Omental fat pad (tissue), 4 donors: ENCODE measurements at places on chromosomes 3 and 15.

- no peak for DNase-seq
These were observed 93.0 kb downstream of the SMAD3 start for GRCh38 chr15:67158367-67158766.

GRCh38 chr3:111768571-111769100 is 90.4 kb upstream of the PHLDB2 start:
- no peak for DNase-seq

DNA sequence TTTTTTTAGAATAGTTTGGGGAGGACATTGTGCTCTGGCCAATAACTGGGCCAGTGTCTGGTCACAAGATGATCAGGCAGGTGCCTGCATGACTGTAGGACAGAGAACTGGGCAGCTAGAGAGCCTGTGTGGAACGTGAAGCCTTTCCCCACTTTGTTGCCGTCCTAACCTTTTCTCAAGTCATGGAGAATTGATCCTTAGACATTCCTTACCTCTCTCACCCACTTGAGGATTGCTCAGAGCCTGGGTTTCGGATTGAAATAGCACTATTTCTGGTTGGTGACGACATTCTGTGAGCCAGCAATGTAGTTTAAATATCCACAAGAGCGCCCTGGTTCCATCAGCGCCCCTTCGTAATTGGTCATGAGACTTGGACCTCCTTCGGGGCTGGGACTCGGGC is 138.4 kb downstream of the IGF1R start:
- DNase-seq: no peak

- DNase-seq: no peak
These were observed 413.5 kb downstream of the MECOM start for GRCh38 chr3:169250000-169250399.

DNA sequence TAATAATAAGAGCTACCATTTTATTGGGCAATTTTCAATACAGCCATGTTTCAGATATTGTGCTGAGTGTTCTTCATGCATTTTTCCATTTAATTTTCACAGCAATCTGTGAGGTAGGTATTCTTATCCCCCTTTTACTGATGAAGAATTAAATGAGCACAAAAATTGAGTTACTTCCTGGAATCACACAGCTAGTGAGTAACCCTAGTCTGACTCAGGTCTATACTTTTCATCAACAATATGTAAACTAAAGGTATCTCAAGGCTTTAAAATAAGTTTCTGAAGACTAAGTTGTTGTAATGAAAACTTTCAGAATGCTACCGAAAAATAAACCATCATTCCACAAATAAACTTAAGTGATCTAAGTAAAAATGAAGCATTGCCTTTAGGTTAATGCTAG is 22.3 kb downstream of the HACD2 start:
- DNase-seq: no peak

- DNase-seq: no peak
These were observed 102.7 kb upstream of the AADACL2 start for GRCh38 chr3:151630938-151631441.

DNA sequence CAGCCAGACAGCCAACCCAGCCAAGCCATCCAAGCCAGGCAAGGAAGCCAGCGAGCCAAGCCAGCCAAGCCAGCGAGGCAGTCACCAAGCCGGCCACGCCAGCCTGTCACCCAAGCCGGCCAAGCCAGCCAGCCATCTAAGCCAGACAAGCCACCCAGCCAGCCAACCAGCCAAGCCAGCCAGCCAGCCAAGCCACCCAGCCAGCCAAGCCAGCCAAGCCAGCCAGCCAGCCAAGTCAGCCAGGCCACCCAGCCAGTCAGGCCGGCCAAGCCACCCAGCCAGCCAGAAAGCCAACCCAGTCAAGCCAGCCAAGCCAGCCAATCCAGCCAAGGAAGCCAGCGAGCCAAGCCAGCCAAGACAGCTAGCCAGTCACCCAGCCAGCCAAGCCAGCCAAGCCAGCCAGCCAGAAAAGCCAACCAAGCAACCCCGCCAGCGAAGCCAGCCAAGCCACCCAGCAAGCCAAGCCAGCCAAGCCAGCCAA is 201.2 kb downstream of the GOLGA6L6 start:
- DNase-seq: peak; percentile 26

- DNase-seq: no peak
These were observed 42.4 kb upstream of the STRIT1 start for GRCh38 chr3:155335724-155336354.

DNA sequence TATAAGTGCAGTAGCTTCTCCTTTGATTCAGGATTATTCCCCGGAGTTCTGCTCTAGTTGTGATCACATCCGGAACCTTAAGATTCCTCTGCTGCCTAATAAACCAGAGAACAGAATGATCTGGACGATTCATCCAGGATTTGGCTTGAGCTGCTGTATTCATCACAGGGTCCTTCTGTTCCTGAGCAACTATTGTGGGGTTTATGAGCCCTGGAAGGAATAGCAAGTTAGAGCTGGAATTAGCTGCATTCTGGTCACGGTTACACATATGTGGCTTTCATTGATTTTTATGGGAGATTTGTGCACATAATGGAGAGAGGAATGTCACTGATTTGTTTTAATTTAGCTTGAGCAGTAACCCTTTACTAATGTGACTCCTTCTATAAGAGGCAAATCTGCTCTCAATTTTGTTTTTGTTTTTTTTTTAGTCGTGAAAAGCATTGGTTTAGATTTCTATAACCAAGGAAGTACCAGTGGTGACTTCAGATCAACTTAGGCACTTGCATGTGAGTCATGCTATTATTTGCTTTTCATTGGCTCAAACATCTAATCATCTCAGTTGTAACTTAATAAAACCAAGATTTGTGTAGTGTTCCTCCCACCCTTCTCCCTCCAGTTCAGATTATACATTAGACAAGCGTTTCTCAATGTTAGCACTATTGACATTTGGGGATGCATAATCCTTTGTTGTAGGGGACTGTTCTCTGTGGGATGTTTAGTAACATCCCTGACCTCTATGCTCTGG is 148.5 kb downstream of the OTOL1 start:
- no peak for DNase-seq

- DNase-seq: no peak
These were observed 2.5 kb downstream of the CLDN11 start for GRCh38 chr3:170421111-170421641.

GRCh38 chr3:24829011-24829581 is 334.4 kb upstream of the THRB start:
- no peak for DNase-seq

- no peak for DNase-seq
These were observed 862.5 kb downstream of the CADM2 start for GRCh38 chr3:85821130-85821756.

- no peak for DNase-seq
These were observed 1.4 kb upstream of the GHRL start for GRCh38 chr3:10294030-10294586.

DNA sequence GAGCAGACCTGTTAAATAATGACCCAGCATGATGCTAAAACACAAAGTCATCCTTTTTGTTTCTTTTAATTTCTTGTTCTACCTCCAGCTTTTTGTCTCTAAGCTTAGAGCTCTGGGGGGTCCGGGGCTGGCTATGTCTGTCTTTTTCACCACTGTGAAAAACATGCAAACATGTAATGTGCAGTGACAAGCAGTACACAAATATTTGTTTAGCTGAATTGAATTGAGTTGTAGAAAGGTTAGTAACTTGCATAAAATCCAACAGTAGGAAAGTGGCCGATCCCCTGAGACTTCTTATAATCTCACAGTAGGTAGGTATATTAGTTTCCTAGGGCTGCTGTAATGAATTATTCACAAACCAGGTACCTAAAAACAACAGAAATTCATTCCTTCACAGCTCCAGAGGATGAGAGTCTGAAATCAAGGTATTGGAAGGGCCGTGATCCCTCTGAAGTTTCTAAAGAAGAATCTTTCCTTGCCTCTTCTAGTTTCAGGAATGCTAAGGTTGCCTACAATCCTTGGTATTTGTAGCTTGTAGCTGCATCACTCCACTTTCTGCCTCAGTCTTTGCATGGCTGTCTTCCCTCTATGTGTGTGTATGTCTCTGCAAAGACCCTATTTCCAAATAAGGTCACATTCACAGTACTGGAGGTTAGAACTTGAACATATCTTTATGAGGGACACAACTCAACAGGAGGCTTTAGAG is 32.7 kb downstream of the ARL14 start:
- DNase-seq: no peak

DNA sequence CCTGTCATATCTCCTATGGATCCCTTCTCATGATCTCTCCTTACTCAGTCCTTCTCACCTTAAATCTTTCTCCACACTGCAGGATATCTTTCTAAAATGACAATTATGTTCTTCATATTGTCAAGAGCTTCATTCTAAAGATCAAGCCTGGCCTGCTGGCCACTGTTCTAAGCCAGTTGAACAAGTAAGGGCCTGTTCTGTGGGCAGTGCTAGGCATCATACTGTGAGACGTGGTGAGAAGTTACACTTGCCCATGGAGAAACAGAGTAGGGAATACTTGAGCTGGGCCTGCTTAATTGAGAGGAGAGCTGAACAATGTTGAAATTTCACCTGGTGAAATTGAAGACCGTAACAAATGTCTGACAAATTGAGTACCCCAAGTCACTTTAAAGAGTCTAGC is 184.1 kb upstream of the RASGRP1 start:
- DNase-seq: no peak

DNA sequence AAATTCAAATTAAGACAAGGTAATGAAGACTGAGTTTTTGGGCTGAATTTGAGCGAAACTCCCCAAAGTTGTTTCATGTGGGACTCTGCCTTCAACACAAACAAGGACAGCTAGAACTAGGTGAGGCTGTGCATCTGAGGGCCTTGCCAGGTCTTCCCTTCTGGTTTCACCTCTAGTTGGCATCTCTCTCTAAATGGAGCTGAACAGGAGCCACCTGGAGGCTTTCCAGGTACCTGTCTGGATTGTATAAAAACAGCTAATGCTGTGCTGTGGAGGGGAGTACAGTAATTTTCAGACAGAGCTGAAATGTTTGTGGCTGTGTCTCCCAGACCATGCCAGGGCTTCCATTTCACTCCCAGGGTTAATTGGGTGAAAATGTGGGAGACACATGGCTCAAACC is 27.1 kb downstream of the TRIM71 start:
- DNase-seq: no peak

- DNase-seq: no peak
These were observed 58.1 kb downstream of the RSRC1 start for GRCh38 chr3:158167737-158168557.

DNA sequence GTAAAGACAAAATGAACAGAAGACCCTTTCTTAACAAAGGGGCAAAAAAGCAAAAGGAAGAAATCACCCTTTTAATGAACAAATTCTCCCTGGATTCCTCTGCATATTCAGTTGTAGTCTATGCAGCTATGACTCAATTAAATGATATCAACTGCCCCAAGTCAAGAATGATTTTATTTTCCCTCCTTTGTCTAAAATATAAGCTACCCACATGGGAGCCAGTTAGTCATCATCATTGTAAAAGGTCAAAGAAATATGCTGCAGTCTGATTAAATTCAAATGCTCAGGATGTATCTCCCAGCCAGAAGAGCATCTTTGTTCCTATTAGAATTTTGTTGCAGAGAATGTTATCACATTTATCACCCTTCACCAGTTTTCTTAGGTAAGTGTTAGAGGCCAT is 84.0 kb downstream of the SST start:
- no peak for DNase-seq

GRCh38 chr15:98951004-98951403 is 56.6 kb downstream of the PGPEP1L start:
- no peak for DNase-seq

GRCh38 chr15:90902040-90902839 is 862 bp upstream of the MAN2A2 start:
- no peak for DNase-seq

DNA sequence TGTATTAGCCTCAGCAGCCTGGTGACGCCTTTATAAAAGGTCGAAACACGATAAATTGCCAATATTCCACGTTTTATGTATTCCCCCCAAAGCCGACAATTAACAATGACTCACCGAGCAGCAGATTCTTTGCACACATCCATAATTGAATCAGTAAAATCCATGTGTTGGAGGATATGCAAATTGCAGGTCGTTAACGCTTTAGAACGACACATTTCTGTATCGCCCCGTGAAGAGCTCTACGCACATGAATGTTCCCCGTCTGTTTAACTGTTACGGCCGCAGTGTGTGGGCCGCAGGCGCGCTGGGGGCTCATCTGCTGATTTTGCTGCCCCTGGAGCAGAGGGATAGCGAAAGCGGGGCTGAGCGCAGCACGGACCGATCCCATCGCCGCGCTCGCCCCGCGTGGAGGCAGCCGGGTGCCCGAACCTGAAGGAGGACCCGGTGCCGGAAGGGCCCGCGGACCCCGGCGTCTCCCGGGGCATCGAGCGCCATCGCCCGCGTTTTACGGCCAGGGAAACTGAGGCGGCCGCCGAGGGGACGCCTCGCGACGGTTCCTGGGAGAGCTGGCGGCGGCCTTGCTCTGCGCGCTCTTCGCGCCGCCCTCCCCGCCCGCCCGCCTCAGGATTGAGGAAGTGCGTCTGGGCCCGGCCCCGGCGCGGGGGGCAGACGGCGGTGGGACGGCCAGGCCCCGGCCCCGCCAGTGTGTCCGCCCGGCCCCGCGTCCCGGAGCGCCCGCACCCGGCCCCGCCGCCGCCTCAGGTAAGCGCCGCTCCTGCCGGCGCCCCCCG is at the start of gene LRRK1:
LRRK1 (plus strand) TSS at position 668 of the 791 bp plus-strand sequence. CDS start 5,276 bp downstream, outside the sequence.
- no peak for DNase-seq

- DNase-seq: no peak
These were observed 85.4 kb downstream of the IGSF11 start for GRCh38 chr3:118949113-118949760.

- DNase-seq: no peak
These were observed 217.0 kb downstream of the PDCD6IP start for GRCh38 chr3:34015204-34016142.

DNA sequence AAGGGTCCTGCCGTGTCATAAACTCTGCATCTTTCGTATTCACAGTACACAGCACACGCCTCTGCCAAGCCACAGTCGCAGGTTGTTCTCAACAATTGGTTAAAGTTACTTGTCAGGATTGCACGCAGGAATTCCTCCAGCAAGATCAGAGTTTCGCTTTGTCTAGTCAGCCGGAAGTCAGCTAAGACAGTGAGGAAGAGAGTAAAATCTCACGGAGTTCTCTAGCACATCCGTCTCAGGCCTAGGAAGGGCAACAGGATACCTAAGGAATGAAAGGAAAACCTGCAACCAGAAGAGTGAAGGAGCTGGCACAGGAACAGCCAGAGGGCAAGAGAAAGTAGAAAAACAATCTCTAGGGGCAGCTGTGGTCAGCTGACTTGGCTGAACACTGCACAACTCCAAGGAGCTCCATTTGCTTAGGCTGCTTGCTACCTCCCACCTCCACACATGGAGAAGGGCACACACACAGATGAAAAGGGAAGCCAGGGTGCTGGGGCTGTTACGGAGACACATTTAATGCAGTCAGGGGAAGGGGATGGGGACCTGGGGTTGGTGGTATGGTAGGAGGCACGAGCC is 23.7 kb downstream of the RORA start:
- no peak for DNase-seq

GRCh38 chr3:168598250-168598649 is 502.5 kb upstream of the GOLIM4 start:
- DNase-seq: no peak
